ENCODE measurements at places on chromosomes 6 and 20. TPM values are rescaled to one million over a fixed set of nuclear protein-coding genes. Genes with fewer than 3 reads are reported as not detected.

Gene RIOK1
- 66.5 TPM for total RNA-seq

Gene RING1
- total RNA-seq, result 10.8 TPM

Gene ADGRF4
- not detected for total RNA-seq

Gene NEDD9
- 68.6 TPM for total RNA-seq

Gene CCDC167
- 16.9 TPM for total RNA-seq

Gene CARMIL1
- 25.1 TPM for total RNA-seq

Gene GRM1
- total RNA-seq, result not detected

Gene ABCC10
- 56.9 TPM for total RNA-seq

Gene C20orf202
- 0.32 TPM for total RNA-seq

Gene TOX2
- 3.2 TPM for total RNA-seq

DNA sequence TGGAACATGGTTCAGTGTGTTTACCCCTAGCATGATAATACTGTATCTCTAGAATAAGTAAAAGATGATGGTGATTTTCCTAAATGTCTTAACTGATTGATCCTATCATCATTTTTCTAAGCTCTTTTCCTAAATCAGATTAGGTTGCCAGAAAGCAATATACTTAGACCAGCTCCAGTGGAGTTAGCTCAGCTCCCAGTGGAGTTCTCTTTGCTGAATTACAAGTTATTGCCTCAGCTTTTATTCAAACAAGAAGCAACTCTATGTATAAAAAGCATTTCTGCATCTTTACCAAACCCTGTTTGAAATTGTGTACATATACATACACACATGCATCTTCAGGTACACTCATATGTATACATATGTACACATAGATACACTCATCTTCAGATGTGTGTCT is 44.9 kb downstream of the SNX9 start:
- H3K36me3 ChIP-seq, result no peaks in the 10 kb centered on the region
- H3K4me3 ChIP-seq, result no peak overlapping the region
- no peaks in the 10 kb centered on the region for H3K27me3 ChIP-seq
- H3K4me1 ChIP-seq, result no peaks in the 10 kb centered on the region
- no peak for DNase-seq

GRCh38 chr20:44746367-44747165 is 901 bp downstream of the KCNK15 start:
- H3K4me1 ChIP-seq, result peaks cover 9% of the 10 kb centered on the region
- H3K36me3 ChIP-seq, result no peaks in the 10 kb centered on the region
- peak overlapping the region; percentile 45 for H3K4me3 ChIP-seq
- peaks cover 61% of the 10 kb centered on the region for H3K27me3 ChIP-seq

- H3K4me3 ChIP-seq, result no peak overlapping the region
- no peaks in the 10 kb centered on the region for H3K27me3 ChIP-seq
- H3K27ac ChIP-seq, result no peak overlapping the region
- H3K36me3 ChIP-seq, result no peaks in the 10 kb centered on the region
- no peaks in the 10 kb centered on the region for H3K4me1 ChIP-seq
- DNase-seq, result no peak
Measured at GRCh38 chr20:17276101-17276500, 49.3 kb downstream of the PCSK2 start.

- no peaks in the 10 kb centered on the region for H3K27me3 ChIP-seq
- no peaks in the 10 kb centered on the region for H3K36me3 ChIP-seq
- peak; percentile 87 for DNase-seq
- H3K27ac ChIP-seq, result peak overlapping the region; percentile 68
Measured at GRCh38 chr20:381581-382290, 1.2 kb downstream of the TRIB3 start.

- H3K27me3 ChIP-seq, result no peaks in the 10 kb centered on the region
- no peak overlapping the region for H3K4me3 ChIP-seq
- H3K4me1 ChIP-seq, result no peaks in the 10 kb centered on the region
- no peak for DNase-seq
- no peak overlapping the region for H3K27ac ChIP-seq
- no peaks in the 10 kb centered on the region for H3K36me3 ChIP-seq
Measured at GRCh38 chr6:79149884-79150283, 71.8 kb upstream of the PHIP start.

DNA sequence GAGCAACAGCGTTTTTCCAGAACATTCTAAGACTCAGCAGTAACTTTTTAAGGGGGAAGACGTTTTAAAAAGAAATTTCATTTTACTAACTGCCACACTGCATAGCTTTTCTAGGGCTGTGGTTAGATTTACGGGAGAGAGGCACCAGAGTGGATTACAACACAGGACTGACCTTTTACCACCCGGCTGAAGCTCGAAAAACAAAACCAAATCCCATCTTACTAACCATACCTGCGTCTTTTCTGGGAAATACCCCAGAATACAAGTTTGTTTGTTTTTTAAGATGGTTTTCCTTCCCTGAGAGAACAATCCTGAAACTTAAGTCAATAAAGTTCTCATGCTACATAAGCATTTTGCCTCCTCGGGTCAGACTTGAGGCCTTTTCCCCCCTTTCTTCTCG is 209.3 kb upstream of the SOX4 start:
- H3K27me3 ChIP-seq, result no peaks in the 10 kb centered on the region
- no peaks in the 10 kb centered on the region for H3K36me3 ChIP-seq
- DNase-seq, result no peak
- no peak overlapping the region for H3K4me3 ChIP-seq

DNA sequence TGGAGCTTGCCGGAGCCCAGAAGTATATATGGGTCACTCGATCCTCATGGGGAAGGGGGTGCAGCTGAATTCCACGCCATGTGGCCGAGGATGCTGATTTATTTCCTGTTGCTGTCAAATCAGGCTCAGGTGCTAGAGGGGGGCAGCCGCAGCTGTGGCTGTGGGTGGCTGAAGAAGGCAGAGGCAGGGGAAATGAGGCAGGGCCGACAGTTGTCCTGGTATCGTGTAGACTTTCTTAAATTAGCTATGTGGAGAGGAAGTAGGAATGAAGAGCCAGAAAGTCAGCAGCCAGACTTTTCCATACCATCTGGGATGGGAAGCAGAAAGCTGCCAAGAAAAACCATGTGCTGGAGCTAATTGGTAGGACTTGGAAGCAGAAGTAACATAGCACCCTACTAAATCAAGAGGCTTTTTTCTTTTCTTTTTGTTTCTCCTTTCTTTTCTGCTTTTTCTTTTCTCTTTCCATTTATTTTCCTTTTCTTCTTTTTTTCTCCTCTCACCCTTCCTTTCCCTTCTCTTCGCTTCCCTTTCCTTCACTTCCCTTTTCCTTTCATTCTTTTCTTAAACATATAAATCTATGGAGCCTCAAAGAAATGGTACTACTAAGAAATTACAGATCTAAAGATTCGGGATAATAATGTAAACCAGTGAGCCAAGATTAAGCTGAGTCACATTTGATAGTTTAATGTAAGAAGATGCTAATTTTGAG is 90.6 kb upstream of the CD83 start:
- no peak overlapping the region for H3K4me3 ChIP-seq
- H3K27ac ChIP-seq, result no peak overlapping the region

DNA sequence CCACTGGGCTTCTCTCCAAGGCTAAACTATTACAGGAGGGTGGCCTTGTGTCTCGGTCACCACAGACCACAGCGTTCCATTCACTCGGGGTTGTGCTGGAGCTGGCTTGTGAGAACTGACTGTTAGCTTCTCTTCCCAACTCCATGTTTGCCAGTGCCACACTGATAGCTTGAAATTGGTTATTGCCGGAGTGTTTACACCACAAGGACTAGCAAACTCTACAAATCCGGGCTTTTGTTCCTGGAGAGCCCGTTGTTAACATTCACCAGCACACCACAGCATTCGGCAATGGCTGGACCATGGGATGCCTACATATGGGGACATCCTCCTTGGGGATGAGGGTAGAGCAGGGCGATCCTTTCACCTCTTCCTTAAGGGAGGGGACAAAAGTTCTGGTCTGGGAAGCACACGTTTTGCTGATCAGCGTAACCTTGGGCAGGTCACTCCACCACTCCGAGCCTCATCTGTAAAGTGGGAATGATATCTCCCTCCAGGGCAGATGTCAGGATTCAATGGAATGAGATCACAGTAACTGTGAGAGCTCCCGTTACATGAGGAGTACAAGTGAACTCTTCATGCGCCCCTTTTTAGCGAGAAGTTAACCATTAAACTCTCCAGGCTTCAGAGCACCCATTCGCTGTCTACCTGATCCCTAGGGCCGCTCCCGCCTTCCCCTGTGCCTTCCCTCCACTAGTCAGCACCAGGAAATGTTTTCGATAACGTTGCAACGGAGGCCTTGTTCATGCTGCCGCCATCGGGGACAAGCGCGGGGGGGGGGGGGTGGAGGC is 41.7 kb upstream of the TTPAL start:
- DNase-seq, result peak; percentile 81
- H3K27ac ChIP-seq, result peak overlapping the region; percentile 85
- peaks cover 18% of the 10 kb centered on the region for H3K4me1 ChIP-seq
- no peaks in the 10 kb centered on the region for H3K27me3 ChIP-seq

- H3K27ac ChIP-seq, result no peak overlapping the region
- H3K27me3 ChIP-seq, result no peaks in the 10 kb centered on the region
- no peak overlapping the region for H3K4me3 ChIP-seq
- DNase-seq, result no peak
- no peaks in the 10 kb centered on the region for H3K36me3 ChIP-seq
Measured at GRCh38 chr6:105562027-105562426, 159.1 kb upstream of the PREP start.

GRCh38 chr6:142926494-142927270 is 18.3 kb downstream of the HIVEP2 start:
- H3K4me1 ChIP-seq, result peaks cover 22% of the 10 kb centered on the region
- peak overlapping the region; percentile 93 for H3K27ac ChIP-seq
- H3K27me3 ChIP-seq, result no peaks in the 10 kb centered on the region
- no peaks in the 10 kb centered on the region for H3K36me3 ChIP-seq

GRCh38 chr6:53546281-53546680 is 1.4 kb upstream of the GCLC start:
- H3K36me3 ChIP-seq, result no peaks in the 10 kb centered on the region
- no peak overlapping the region for H3K4me3 ChIP-seq
- H3K27me3 ChIP-seq, result no peaks in the 10 kb centered on the region
- no peak overlapping the region for H3K27ac ChIP-seq
- H3K4me1 ChIP-seq, result no peaks in the 10 kb centered on the region

- no peak for DNase-seq
- no peak overlapping the region for H3K4me3 ChIP-seq
- no peaks in the 10 kb centered on the region for H3K4me1 ChIP-seq
Measured at GRCh38 chr6:111861431-111861885, 11.8 kb downstream of the FYN start.

GRCh38 chr6:129843573-129843972 is 17.5 kb downstream of the TMEM244 start:
- DNase-seq, result no peak
- H3K36me3 ChIP-seq, result no peaks in the 10 kb centered on the region
- H3K4me1 ChIP-seq, result no peaks in the 10 kb centered on the region
- no peak overlapping the region for H3K4me3 ChIP-seq

GRCh38 chr6:43089467-43089866 is 13.4 kb downstream of the PTK7 start:
- no peak for DNase-seq
- no peaks in the 10 kb centered on the region for H3K36me3 ChIP-seq
- no peaks in the 10 kb centered on the region for H3K27me3 ChIP-seq
- H3K4me3 ChIP-seq, result no peak overlapping the region
- H3K27ac ChIP-seq, result no peak overlapping the region
- H3K4me1 ChIP-seq, result peaks cover 6% of the 10 kb centered on the region

DNA sequence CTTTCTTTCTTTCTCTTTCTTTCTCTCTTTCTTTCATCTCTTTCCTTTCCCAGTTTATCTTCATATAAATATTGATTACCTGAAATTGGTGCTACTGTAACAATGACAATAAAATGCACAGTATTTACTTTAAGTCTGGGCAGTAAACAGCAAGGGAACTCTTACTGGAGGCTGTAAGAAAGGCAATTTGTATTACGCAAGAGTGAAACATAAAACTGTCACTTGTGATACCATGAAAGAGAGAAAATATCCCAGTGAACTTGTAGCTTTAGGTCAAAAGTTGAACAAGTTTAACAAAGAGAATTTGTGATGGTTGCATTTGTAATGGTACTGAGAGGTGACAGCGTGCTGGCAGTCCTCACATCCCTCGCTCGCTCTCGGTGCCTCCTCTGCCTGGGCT is 80.0 kb downstream of the EYS start:
- no peaks in the 10 kb centered on the region for H3K27me3 ChIP-seq
- no peaks in the 10 kb centered on the region for H3K4me1 ChIP-seq
- no peak overlapping the region for H3K27ac ChIP-seq
- no peak for DNase-seq

- no peak for DNase-seq
- no peak overlapping the region for H3K27ac ChIP-seq
- no peaks in the 10 kb centered on the region for H3K36me3 ChIP-seq
- no peaks in the 10 kb centered on the region for H3K4me1 ChIP-seq
Measured at GRCh38 chr20:25511183-25511582, 74.1 kb downstream of the NINL start.
